Naive B cell (primary cell): ENCODE measurements at places on chromosomes 2 and 18.

- no peak for DNase-seq
Measured at GRCh38 chr2:13821255-13821880, 811.1 kb upstream of the LRATD1 start.

- DNase-seq: no peak
Measured at GRCh38 chr18:60493066-60493465, 120.5 kb upstream of the MC4R start.

DNA sequence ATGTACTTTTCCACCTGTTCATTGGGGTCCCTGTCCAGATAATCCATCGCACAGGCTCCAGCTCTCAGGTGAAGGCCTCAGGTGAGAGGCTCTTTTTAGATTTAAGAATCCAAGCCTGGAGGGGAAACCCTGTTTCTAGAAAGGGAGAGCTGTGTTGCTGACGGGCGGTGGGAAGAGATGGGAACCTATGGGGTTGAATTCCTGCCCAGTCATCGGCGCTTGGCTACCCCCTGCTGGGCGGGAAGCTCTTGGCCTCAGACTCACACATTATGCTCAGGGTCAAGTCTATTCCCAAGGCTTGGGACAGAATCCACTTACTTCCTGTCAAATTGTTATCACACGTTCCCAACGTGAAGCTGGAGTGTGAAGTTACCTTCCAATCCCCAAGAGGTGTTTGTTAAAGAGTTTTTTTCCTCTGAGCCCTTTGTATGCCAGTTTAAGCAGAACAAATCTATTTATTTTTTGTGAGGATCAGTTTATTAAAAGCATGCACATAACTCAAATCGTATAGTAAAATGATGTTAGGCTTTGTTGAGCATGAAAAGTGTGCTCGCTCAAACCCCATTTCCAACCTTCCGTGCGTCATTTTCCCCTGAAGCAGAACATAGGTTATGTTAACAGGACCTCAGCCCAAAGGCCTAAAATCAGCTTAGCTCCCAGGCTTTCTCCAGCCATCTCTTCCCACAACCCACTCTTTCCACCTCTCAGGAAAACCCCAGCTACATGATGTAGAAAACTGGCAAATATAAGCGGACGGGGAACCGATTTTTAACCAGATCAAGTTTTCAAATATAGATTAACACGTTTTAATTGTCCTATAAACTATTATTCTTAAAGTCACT, 181.7 kb upstream of the ETAA1 start:
- DNase-seq: no peak

GRCh38 chr18:58536534-58537271, 92.2 kb downstream of the ALPK2 start:
- DNase-seq: peak; percentile 80

GRCh38 chr2:64219149-64219548, 74.9 kb upstream of the PELI1 start:
- no peak for DNase-seq

DNA sequence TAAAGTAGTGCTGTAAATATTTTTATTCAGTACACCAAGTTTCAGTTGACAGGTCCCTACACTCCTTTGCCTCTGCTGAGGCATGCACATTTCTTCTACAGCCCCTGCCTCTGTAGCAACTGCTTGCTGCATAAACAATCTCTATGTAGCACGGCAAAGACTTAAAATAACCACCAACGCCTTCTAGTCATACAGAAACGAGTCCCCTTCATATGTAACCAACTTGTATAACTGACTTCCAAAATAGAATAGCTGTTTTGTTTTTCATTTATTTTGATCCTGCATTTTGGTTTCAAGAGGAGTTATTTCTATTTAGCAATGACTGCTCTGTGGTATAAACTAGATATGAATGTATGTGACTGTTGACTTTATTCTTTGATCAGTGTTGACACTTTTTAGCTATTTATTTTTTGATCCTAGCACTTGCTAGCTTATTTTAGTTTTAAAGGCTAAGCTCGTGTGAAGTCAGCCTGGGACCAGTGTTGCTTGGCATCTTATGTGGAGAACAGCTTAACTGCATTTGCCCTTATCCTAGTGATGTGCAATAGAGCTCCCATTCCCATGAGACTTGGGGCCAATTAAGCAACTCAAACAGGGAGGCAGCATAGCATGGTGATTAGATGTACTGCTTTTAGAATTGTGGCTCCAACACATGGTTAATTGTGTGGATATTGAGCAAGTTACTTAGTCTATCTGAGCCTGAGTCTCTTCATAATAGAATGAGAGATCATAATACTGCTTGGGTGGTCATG, 79.6 kb downstream of the HRH4 start:
- no peak for DNase-seq

DNA sequence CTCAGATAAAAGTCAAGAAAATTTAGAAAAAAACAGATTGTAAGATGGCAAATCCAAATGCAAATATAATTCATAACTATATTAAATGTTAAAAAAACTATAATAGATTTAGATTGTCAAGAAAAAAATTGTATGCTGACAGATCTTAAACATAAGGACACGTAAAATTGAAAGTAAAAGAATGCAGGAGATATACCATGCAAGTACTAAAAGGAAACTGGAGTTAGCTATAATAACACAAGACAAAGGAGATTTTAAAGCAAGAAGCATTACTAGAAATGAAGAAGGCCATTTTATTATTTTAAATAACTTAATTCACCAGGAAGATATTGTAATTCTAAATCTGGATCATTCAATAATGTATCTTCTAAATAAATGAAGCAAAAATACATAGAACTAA, 48.3 kb downstream of the TTC21B start:
- no peak for DNase-seq

GRCh38 chr2:140658760-140659692, 1471.8 kb downstream of the LRP1B start:
- DNase-seq: no peak

DNA sequence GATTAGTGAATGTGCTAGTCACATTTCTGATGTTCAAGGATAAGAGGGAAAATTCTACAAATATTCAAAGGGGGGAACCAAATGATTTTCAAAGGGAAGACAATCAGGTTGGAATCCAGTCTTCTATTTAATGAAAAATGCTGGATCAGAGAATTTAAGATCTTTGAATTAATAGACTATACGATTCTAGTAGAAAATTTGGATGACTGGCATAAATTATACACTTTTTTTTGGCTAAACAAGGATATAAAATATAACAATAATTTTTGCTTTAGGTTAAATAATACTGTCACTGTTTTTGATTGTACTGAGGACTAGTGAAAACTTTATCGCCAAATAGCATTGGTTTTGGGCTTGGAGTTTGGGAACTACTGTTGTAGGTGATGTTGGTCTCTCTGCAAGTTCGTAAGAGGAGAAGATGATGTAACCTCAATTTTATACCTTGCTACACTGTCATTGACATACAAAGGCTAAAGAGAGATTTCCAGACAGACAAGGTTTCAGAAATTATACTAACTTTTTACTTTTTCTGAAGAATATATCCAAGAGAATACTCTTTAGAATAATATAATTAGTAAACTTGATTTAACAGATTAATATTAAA, 51.3 kb downstream of the NCOA1 start:
- no peak for DNase-seq

- peak; percentile 51 for DNase-seq
Measured at GRCh38 chr2:100246163-100247145, 75.8 kb downstream of the LONRF2 start.

- no peak for DNase-seq
Measured at GRCh38 chr2:238127165-238128060, 11.1 kb upstream of the KLHL30 start.

- no peak for DNase-seq
Measured at GRCh38 chr2:16170675-16171424, 230.5 kb downstream of the MYCN start.

- no peak for DNase-seq
Measured at GRCh38 chr2:120502357-120502756, 156.4 kb downstream of the INHBB start.

GRCh38 chr2:128457716-128458115, 139.0 kb upstream of the HS6ST1 start:
- no peak for DNase-seq

GRCh38 chr2:58419983-58420382, 178.9 kb upstream of the FANCL start:
- no peak for DNase-seq

DNA sequence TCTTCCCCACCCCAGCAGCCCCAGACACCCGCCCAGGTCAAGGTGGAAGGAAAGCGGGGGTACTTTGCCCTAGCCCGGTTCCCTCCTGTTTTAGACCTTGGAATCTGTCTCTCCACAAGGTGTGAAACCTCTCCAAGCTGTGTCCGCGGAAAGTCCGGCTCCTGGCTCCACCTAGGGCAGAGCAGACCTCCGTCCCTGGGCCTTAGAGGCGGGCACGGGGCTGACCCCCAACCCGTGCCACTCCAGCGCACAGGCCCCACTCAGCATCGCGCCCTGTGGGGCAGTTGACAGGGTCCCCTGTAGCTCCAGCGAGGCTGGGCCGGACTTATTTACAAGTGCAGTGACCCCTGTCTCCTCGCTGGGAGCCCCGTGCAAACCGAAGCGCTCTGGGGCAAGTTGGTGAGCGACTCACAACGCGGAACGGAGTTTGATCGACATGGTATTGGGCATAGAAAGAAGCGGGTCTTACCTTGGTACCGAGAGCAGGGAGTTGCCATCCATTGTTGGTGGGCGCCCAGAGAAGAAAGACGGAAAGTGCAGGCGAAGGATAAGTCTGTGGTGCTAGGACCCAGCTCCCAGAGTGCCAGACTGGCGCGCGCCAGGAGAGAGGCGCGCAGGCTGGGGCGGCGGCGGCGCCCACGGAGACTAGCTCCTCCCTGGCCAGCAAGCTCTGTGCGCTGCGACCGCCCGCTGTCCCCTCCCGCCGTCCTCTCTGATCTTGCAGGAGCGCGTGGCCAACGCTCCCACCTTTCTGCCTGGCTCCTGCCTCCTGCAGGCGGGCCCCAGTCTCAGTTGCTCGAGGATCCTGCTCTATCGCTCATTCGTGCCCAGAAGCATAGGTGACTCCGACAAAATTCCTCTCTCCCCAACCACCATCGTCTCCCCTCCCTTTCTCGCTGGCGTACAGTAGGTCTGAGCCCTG, at the start of gene SPHKAP:
SPHKAP (minus strand) TSS at position 590 of the 922 bp plus-strand sequence; CDS start at position 501, 89 bp downstream.
- no peak for DNase-seq

GRCh38 chr2:83069724-83070123, 1389.4 kb downstream of the SUCLG1 start:
- DNase-seq: no peak

GRCh38 chr18:22300665-22301636, 116.8 kb downstream of the CTAGE1 start:
- no peak for DNase-seq

GRCh38 chr2:85718009-85718391, 23.8 kb downstream of the GNLY start:
- DNase-seq: no peak

DNA sequence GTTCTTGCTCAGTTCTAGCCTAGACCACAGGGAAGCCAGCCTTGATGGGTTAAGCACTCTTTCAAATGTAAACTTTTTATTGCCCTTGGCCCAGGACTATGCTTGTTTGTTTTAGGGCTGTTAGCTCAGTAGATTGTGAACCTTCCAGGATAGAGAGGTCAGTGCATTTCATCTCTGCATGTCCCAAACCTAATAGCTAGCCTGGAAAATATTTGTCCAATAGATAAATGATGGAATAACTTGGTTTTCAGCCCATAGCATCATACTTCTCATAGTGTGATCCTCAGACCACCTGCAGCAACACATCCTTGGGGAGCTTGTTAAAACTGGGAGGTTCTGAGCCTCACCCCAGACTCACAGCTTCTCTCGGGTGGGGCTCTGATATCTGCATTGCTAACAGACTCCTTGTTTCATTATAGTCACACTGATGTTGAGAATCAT, 59.8 kb downstream of the TRIB2 start:
- DNase-seq: no peak

DNA sequence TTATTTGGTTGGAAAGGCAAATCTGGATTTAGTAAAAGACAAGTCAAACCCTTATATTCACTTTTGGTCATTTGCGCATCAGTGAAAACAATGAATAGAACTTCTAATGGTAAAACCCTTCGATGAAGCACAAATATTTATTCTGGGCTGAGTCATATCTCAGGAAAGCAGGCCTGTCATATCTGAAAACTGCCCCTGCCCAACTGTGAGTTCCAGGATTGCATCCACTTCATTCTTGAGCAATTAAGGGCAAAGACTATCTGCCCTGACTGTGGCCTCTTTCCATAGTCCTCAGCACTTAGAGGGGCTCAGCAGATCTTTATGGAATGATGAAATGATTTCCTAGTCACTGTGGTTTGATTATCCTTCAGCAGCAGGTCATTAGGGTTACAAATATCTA, 795.2 kb upstream of the ID2 start:
- DNase-seq: no peak
